H54 (cell line): ENCODE measurements at places on chromosomes 2 and 18.

GRCh38 chr2:129619471-129619870, 360.0 kb upstream of the RAB6C start:
- no peak for DNase-seq

GRCh38 chr18:332007-332406, 64.2 kb upstream of the THOC1 start:
- DNase-seq, result no peak

DNA sequence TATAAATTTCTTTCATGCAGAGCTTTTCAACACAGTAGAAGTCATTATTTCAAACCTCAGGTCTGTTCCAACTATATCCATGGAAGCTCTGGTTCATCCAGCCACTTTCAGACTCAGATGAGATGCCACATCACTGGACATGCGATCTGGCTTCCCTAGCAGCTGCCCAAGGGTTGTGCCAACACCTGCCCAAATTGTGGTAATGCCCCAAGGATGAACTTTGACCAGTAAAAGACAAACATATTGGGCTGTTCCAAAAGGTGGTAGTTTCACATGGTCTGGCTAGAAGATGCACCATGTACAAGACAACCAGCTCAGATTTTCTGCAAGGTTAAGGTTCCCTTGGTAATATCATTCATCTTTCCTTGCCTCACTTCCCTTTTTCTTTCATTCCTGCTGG, 101.9 kb downstream of the THADA start:
- DNase-seq, result no peak

DNA sequence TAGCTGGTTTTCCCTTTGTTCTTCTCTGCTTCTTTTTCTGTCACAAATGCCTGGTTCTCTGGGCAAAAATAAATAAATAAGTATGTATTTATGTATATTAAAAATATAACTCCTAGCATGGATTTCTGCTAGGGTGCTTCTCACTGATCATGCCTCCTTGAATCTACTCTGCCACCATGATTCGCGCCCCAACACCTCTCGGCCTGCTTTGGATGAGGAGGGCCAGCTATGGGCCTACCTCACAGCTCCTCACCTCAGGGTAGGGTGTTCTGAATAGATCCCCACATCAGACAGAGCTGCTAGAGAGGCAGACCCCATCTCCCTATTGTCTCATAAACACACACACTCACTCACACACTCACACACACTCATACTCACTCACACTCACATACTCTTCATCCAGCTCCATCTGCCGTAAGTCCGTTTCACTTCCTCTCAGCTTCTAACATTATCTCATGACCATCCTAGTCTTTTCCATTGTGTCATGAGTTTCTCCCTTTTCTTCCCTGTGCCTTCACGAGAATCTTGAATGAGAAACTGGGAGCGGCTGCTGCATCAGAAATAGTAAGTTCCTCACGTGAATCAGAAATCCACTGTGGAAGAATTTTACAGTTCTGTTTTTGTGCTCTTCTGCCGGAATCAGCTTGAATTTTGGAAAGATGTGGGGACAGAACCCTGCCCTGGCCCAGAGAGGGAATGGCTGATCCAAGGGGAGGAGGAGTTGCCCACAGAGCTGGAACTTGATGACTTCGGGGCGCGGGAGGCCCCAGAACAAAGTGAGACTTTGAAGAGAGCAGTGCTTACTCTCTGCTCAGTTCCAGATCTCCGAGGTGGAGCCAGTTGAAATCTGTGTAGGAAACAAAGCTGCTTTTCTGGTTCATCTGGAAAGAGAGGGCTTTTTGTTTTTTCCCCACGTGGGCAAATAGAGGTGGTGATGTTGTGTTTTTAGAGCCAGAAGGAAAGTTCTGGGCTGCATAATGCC, 20.9 kb downstream of the ANXA4 start:
- DNase-seq, result no peak

DNA sequence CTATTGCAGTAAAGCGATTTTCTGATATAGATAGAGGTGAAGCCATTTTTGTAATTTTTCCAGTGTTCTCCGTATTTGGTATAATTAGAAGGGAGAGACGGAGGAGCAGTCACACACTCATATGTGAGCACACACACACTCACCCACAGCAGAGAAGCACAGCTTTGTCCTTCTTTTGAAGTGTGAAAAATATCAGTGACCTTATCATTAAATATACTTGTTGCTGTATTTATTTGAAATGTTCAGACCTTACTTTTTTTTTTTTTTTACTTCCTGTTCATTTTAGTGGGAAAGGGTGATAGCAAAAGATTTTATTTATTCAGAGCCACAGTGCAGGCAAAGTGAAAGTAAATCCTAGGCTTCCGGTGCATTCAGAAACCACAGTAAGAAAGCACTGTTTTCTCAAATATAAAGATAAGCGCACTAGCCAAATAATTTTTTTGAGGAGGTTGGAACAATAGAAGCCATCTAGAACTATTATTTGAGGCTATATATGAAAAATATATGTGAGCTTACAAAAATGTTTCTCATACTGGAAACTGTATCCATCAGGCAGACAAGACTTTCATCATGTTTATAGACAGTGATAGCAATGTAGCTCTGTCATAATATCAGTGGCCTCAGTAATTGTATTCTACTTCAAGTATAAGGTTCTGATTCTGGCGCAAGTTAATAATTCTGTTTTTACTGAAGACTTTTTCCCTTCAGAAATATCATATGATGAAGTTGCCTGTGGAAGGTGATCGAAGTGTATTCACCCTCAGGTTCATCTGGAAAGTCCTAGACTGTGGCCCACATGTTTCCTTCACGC, 37.2 kb downstream of the TSHZ1 start:
- no peak for DNase-seq

DNA sequence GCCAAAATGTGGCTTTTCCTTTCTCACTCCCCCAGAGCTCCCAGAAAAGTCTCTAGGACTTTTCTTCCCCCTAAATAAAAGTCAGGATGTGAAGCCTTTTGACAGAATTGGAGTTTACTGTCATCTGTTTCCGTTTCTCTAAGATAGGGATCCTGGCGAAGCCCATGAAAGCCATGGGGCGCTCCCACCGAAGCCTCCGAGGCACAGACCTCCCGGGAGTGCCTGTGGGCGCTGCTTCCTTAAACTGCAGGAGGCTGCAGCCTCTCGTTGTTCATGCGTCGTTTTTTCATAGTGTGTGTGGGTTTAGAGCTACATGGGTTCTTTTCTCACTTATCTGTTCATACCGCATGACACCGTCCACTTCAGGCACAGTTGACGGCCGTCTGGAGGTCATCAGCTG, 56.8 kb downstream of the ASAP2 start:
- DNase-seq, result no peak
